ENCODE measurements at places on chromosomes 4 and X.

GRCh38 chr4:40283968-40284367 is 51.2 kb upstream of the CHRNA9 start:
- DNase-seq: no peak

DNA sequence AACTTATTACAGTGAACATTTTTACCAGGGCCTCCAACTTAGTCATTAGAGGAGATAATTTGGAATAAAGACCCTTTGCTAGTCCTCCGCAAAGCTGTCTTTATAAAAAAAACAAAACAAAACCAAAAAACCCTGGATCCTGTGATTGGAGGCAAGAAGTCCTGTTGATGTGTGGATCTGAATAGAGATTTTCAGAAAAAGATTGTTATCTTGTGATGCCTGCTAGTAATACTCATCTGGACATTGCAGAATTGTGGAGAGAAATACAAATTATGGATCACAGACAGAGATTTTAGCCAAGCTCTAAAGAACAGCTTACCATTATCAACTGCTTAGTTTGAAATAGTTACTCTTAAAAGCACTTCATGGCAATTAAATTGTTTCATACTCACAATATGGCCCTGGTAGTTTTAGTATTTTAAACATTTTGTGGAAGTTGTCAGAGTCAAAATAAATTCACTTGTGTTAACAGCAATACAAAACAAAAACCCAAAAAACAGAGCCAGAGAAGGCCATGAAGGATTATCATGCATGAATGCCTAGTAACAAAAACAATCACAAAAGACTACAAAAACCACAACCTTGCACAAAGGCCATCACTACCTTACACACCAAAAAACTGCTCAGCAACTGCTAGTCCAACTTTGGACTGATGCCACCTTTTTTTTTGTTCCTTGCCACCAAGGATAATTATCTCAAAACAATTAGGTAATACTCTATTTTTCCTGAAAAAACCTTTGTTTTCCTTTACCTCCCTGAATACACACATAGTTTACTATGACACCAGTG is 514.5 kb upstream of the SLIT2 start:
- no peak for DNase-seq

- DNase-seq: no peak
Measured at GRCh38 chrX:54044877-54045338, 635 bp upstream of the PHF8 start.

DNA sequence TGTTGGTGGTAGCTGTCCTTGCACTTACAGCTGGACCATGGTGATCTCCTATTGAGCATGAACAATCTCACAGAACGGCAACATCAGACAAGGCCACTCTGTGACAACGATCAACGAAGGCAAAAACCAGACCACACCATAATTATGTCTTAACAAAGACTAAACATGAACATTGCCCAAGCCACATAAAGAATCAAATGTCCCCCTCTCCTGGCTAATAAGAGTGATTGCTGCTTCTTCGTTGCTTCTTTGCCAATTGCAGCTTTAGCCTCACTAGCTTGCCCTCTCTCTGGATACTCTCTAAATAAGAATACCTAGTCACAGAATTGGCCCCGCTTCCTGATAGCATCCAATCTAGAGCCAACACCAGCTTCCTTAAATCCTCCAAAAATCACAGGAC is 41.5 kb upstream of the PGRMC1 start:
- no peak for DNase-seq

DNA sequence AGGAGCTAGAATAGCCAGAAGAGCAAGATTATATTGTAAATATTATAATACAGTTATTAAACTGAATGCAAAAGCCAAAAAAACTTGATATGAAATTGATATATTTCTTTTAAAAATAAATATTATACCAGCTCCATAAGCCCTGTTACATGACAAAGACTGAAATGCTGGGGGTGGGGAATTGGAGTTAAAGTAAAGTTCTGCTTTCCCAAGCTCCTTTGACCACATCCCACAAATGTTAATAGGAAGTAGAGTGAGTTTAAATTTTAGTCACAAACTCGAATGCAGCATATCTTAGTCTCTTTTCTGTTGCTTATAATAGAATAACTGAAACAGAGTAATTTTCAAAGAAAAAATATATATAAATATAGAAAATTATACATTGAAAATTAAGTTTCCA is 46.9 kb upstream of the NFKB1 start:
- no peak for DNase-seq

DNA sequence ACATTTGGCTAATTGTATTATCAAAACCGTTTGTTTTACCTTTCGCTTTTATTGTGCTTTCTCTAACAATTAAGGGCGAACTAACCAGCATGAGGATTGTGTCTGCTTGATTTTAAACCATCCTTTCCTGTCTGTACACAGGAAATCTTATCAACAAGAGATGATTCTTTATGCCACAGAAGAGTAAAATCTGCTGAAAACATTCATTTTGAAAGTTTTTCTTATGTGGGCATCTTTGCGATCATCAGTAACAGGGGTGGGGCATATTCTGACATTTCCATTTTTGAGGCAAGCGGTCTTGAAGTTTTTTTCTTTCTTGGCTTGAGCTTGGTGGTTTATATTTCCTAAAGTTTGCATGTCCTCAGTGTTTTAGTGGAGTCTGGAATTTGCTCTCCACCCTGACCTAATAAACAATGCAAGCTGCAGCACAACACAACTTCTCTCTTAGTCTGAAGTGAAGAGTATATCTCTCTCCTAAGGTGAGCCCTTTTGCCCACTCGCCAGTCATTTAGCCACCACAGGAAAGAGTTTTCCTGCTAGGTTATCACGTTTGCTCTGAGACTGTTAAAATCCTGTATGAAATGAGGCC is 26.6 kb downstream of the NFKB1 start:
- no peak for DNase-seq

GRCh38 chrX:115390078-115390477 is 100.6 kb downstream of the LUZP4 start:
- no peak for DNase-seq

DNA sequence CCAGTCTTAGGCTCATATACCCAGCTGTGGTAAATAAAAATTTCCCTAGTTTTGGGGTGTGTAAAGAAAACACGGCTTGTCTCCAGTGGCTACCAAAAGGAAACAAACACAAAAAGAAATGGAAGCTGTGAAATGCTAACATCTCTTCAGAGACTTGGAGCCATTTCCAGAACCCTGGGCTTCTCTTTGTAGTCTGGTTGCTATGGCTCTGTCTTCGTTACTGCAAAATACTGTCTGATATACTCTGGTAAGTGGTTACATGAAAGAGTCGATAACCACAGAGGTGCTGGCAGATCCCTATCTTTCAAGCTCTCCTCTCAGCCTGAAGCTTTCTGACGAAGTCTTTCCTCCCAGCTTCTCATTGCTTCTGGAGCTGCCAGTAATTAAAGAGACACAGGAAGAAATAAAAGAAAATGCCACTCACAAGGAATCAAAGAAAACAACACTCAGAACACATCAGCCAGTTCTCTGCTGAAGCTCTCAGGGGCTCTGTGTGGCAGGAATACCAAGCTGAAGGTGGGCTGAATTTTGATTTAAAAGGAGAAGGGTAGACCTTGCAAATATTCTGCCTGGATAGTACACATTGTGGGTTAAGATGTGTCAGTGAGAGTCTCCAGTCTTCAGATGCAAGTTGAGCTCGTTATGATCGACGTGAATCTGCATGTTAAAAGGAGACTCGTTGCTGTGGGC is 107.6 kb upstream of the FAM9C start:
- no peak for DNase-seq

GRCh38 chr4:8544741-8545438 is 35.3 kb upstream of the GPR78 start:
- DNase-seq: no peak

DNA sequence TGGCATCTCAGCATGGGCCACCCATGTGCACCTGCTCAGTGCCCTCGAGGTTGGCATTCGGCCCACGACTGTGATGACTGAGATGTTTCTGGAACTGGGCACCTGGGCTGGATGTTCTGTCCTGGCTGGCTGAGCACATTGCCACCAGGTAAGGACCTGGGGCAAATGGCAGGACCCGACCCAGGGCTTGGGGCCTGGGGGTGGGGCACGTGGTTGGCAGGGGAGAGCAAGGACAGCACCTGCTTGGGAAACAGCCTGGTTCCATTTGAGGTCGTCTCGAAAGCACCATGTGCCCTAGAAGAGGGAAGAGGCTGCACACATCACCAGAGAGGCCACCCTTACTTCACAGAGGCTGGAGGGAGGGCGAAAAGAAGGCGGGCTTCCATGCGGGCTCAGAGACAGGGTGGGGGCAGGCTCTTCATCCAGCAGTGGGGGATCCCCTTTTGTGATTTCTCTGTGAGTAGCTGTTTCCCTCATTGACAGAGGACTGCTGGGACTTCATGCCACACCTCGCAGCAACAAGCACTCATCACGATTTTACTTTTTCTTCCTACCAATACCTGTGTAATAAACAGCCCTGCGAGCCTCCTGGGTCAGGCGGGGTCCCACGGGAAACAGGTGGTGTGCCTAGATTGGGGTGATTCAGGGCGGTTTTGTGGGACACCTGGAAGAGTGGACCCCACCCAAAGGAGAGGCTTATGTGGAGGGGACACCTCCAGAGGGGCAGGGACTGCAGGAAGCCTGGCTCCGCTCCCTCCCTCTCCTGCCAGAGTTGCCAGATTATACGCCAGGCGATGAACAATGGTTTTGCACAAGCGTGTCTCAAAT is 12.0 kb downstream of the TMEM187 start:
- DNase-seq: no peak

- no peak for DNase-seq
Measured at GRCh38 chr4:152828122-152828521, 48.4 kb downstream of the ARFIP1 start.

- no peak for DNase-seq
Measured at GRCh38 chr4:176377780-176378179, 58.0 kb downstream of the SPCS3 start.

- no peak for DNase-seq
Measured at GRCh38 chr4:37516057-37516775, 170.0 kb downstream of the RELL1 start.

DNA sequence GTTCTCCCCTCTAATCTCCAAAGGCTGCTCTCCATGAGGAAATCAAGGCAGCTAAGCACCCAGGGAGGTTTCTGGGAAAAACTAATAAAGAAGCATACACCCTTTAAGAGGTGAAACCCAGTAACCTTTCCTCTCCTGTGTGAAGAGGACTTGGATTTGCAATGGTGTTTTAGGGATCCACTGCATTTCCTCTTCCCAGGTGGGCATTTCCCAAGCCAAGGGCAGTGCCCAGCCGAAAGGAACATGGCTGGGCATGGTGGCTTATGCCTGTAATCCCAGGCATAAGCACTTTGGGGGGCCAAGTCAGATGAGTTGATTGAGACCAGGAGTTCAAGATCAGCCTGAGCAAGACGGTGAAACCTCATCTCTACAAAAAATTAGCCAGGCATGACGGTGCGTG is 5.4 kb upstream of the ZNF185 start:
- DNase-seq: no peak
